ENCODE measurements at places on chromosomes 2 and 18. TPM values are rescaled to one million over a fixed set of nuclear protein-coding genes. Genes with fewer than 3 reads are reported as not detected.

The ANKRD53 gene
- total RNA-seq: 0.18 TPM

The GALNT13 gene
- 0.23 TPM for total RNA-seq

The TUBA3E gene
- not detected for total RNA-seq

The PROC gene
- total RNA-seq: not detected

The ZCCHC2 gene
- total RNA-seq: 9.3 TPM

The ATOH8 gene
- total RNA-seq: 24.6 TPM

All from esophagus squamous epithelium (tissue), 5 donors.